Hematopoietic multipotent progenitor cell (in vitro differentiated cells): ENCODE measurements at places on chromosomes 5 and 9. TPM values are rescaled to one million over a fixed set of nuclear protein-coding genes. Genes with fewer than 3 reads are reported as not detected.

DNA sequence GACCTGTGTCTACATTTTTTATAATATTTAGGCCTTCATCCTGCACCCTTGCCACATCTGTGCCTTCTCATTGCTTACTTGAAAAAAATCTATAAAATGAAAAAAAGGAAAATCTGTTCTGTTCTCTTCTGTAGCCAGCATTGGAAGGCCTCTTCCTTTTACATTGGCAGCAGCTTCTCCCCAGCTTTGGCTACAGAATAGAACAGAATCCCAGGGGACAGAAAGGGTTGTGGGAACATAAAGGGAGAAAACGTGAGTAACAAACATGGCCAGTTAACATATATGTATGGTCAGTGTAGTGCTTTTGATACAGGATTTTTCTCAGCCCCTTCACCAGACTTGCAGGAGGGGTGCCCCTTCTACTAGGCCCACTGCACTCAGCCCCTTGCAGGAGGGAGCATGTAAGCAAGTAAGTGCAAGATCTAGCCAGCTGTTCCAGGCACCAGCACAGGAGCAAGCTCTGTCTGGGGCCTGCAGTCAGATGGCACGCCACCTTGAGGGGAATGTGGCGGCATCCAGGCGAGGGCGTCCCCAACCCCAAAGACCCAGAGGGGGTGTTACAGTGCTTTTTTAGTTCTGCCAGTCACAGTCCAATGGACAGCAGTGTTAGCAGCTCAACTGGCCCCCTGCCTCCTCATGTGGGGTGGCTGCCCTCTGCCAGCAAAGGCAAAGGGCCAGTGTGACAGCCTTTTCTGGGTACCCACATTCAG lies 330.5 kb upstream of the ZNF462 start:
- no peak for DNase-seq

GRCh38 chr5:160054831-160055230 lies 45.9 kb downstream of the TTC1 start:
- no peak for DNase-seq

- DNase-seq, result no peak
Measured at GRCh38 chr9:2681981-2682380, 35.3 kb upstream of the KCNV2 start.

- no peak for DNase-seq
Measured at GRCh38 chr9:3906437-3907213, 380.8 kb upstream of the RFX3 start.

Gene WDR38
- total RNA-seq, result not detected

Gene PCDHA13
- not detected for total RNA-seq
